ENCODE measurements at places on chromosomes 4 and X. TPM values are rescaled to one million over a fixed set of nuclear protein-coding genes. Genes with fewer than 3 reads are reported as not detected.

N4BP2 gene
- polyA plus RNA-seq: 0.84 TPM

PABPC5 gene
- 0.63 TPM for polyA plus RNA-seq

GPRIN3 gene
- not detected for polyA plus RNA-seq

ADH1A gene
- not detected for polyA plus RNA-seq

CPLX1 gene
- polyA plus RNA-seq: 0.05 TPM

TCEAL7 gene
- 15.4 TPM for polyA plus RNA-seq

FAAH2 gene
- polyA plus RNA-seq: not detected

GLRA3 gene
- polyA plus RNA-seq: not detected

CNKSR2 gene
- 0.14 TPM for polyA plus RNA-seq

SPANXN4 gene
- not detected for polyA plus RNA-seq

SSX1 gene
- polyA plus RNA-seq: not detected

ASB5 gene
- 0.21 TPM for polyA plus RNA-seq

TIGD2 gene
- 5.6 TPM for polyA plus RNA-seq

CXCL3 gene
- 0.27 TPM for polyA plus RNA-seq

GLUD2 gene
- 0.62 TPM for polyA plus RNA-seq

IBSP gene
- polyA plus RNA-seq: not detected

NRK gene
- 0.92 TPM for polyA plus RNA-seq

EGF gene
- 1.7 TPM for polyA plus RNA-seq

CCNA2 gene
- 22.8 TPM for polyA plus RNA-seq

MUC7 gene
- not detected for polyA plus RNA-seq

SAGE1 gene
- not detected for polyA plus RNA-seq

DNAAF6 gene
- not detected for polyA plus RNA-seq

SGMS2 gene
- polyA plus RNA-seq: 13.4 TPM

Data from IMR-90 (cell line).